Peyer's patch (tissue), 4 donors: ENCODE measurements at places on chromosomes 2 and 18. TPM values are rescaled to one million over a fixed set of nuclear protein-coding genes. Genes with fewer than 3 reads are reported as not detected.

RPRM gene
- 0.85 TPM for total RNA-seq

ARMC9 gene
- 11.0 TPM for total RNA-seq

POTEC gene
- not detected for total RNA-seq

CPS1 gene
- total RNA-seq = 160 TPM

FOXI3 gene
- not detected for total RNA-seq

SFTPB gene
- 1.7 TPM for total RNA-seq

MOGAT1 gene
- total RNA-seq = not detected

FAM161A gene
- 0.57 TPM for total RNA-seq

GCKR gene
- not detected for total RNA-seq

GAREM2 gene
- total RNA-seq = not detected

GALNT5 gene
- total RNA-seq = 7.8 TPM

CAPN14 gene
- total RNA-seq = not detected

KCNS3 gene
- 76.7 TPM for total RNA-seq

ALPI gene
- total RNA-seq = 473 TPM

LIPG gene
- 63.5 TPM for total RNA-seq

GALNT3 gene
- total RNA-seq = 32.2 TPM

ANKRD30B gene
- 2.5 TPM for total RNA-seq

VAMP5 gene
- 15.6 TPM for total RNA-seq

DOK6 gene
- 0.13 TPM for total RNA-seq

CFAP221 gene
- total RNA-seq = 3.5 TPM

GKN1 gene
- total RNA-seq = not detected

AP1S3 gene
- 17.0 TPM for total RNA-seq

CYP26B1 gene
- 3.9 TPM for total RNA-seq

SPDYA gene
- total RNA-seq = not detected

WDR43 gene
- total RNA-seq = 27.9 TPM

NYAP2 gene
- total RNA-seq = not detected

TFPI gene
- total RNA-seq = 71.0 TPM

ILKAP gene
- 43.8 TPM for total RNA-seq

APLF gene
- total RNA-seq = 1.2 TPM

POMC gene
- total RNA-seq = not detected

WDR54 gene
- 2.3 TPM for total RNA-seq

CELF4 gene
- 0.35 TPM for total RNA-seq

UGT1A8 gene
- 19.6 TPM for total RNA-seq

RAX gene
- total RNA-seq = not detected
